Mammary microvascular endothelial cell (primary cell): ENCODE measurements at places on chromosomes 16 and 17. TPM values are rescaled to one million over a fixed set of nuclear protein-coding genes. Genes with fewer than 3 reads are reported as not detected.

The CCL1 gene
- total RNA-seq = not detected in 2 replicates

The PKD1 gene
- 37.0 and 46.6 TPM in 2 replicates for total RNA-seq

The TUBG1 gene
- 104 and 106 TPM in 2 replicates for total RNA-seq

The TEKT3 gene
- not detected in 2 replicates for total RNA-seq

The GUCY2D gene
- not detected in 2 replicates for total RNA-seq

The PIEZO1 gene
- 259 and 277 TPM in 2 replicates for total RNA-seq

The KRTAP1-1 gene
- not detected in 2 replicates for total RNA-seq

The CDRT15 gene
- total RNA-seq = not detected in 2 replicates

The HIRIP3 gene
- total RNA-seq = 12.1 and 19.0 TPM in 2 replicates
